ENCODE measurements at places on chromosomes 4 and X.

DNA sequence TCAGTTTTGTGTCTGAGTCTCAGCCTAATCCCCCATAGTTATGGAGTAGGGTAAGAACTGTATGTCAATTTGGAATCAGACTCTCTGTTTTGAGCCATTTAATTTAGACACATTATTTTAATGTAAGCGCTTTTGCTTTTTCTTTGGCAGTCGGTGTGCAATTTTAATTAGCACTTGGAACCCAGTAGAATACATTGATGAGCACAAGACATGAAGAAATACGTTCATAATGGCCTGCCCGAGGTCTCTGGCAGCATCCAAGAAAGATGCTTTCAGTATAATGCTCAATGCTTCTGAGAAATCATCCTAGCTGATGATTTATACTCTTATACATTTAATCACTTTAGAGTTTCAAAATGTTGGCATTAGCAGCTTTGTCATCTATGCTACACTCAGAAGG lies 8.9 kb upstream of the TAPT1 start:
- DNase-seq = no peak

DNA sequence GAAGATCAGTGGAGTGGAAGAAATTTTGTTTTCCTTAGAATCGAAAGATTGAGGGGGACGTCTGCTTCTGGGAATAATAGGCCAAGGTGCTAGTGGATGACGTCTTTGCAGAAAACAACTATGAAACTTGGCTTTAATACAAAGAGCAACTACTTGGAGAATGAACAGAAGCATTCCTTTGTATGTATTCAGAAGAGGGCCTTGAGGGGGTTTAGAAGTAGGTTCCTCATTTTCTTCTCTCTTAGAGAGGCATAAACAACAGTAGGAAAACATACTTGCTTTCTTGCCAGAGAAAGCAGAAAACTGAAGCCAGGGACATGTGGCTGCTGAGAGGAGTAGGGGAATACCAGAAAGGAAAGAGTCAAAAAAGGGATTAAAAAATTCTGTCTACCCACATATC lies 167.8 kb downstream of the ZNF330 start:
- DNase-seq = no peak

- DNase-seq = no peak
Measured at GRCh38 chr4:3530051-3530450, 2.2 kb downstream of the LRPAP1 start.

GRCh38 chr4:168562041-168562571 lies 65.3 kb downstream of the PALLD start:
- DNase-seq = no peak

GRCh38 chrX:15816886-15817285 lies 26.6 kb downstream of the ZRSR2 start:
- DNase-seq = peak; percentile 35

DNA sequence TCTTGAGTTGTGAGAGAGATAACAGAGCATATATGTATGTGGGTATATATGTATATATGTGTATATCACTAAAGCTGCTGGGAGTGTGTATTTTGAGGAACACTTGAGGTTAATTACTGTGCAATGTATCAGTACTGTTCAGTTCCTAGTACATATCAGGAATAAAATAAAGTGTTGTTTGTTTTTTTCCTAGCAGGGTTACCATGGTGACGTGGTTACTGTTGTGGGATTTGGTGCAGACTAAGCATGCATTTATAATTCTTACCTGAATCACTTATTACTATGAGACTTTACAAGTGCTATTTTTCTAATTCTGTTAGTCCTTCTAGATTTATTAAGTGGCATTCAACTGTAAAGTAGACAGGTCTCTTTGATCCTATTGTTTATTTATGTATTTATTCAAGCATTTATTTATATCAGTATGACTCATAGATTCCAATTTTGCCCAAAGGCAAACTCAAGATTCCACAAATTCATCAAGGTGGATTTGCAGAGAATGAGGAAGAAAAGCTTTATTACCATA lies 26.9 kb upstream of the BEX4 start:
- DNase-seq = no peak

DNA sequence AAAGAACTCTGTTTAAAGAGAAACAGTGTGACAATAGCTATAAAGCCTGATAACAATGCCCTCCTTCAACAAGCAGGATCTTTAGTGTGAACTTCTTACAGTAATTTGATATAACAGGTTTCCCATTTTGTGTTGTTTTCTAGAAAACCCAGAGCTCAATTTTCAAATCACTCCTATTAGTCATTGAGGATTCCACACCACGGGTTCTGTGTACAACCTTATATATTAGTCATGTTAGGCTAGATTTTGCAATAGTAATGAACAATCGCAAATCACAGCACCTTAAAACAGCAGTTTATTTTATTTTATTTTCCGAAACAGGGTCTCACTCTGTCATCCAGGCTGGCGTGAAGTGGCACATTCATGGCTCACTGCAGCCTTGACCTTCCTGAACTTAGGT lies 1020.9 kb upstream of the INTU start:
- DNase-seq = no peak

GRCh38 chr4:143700046-143700415 lies 444 bp downstream of the FREM3 start:
- DNase-seq = no peak

- DNase-seq = no peak
Measured at GRCh38 chr4:158051401-158052235, 121.2 kb downstream of the GASK1B start.

- no peak for DNase-seq
Measured at GRCh38 chr4:94689155-94689860, 68.4 kb upstream of the BMPR1B start.

- no peak for DNase-seq
Measured at GRCh38 chrX:55818673-55819375, 101.3 kb downstream of the RRAGB start.

DNA sequence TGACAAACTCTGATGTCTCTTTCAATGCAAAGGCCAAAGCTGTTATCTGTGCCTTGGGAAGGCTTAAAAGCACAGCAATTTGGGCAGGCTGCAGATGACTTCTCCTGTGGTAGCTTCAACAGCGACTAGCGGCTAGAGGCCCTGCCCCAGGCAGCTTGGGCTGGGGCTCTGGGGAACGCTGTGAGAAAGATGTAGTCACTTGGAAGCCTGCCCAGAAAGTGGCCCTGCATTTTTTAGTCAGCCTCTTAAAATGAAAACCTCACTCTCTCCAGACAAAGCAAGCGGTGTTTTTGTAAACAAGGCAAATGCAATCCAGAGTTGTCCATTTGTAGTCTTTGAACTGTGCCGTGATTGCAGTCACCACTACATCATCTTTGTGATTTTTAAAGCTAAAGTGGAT lies 27.5 kb downstream of the PCYT1B start:
- DNase-seq = peak; percentile 47

DNA sequence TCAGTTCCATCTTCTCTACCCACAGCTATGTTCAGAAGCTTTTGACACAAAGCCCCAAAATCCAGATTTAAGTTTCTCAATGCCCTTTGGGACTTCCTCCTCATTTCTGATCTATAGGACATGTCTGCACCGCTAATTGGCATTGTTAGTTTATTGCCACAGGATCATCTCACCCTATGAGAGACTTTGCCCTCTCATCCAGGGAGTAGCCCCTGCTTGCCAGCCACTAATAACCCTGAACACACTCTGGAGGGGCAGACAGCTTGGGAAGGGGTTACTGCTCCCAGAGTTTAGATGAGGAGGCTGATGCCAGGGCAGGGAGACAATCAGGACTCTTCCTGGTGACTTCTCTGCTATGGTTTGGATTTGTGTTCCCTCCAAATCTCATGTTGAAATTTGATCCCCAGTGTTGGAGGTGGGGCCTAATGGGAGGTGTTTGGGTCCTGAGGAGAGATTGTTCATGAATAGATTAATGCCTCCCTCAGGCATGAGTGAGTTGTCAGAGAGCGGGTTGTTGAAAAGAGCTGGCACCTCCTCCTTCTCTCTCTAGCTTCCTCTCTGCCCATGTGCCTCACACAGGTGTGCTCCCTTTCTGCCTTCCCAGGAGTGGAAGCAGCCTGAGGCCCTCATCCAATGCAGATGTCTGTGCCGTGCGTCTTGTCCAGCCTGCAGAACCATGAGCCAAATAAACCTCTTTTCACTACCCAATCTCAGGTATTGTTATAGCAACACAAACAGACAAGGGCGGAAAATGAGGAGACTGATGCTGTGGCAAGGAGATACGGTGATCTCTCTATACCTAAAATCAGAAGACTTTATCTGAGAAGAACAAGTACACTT lies 3.6 kb upstream of the SCARB2 start:
- DNase-seq = no peak

GRCh38 chr4:166518776-166519175 lies 645.7 kb downstream of the TLL1 start:
- no peak for DNase-seq

GRCh38 chr4:139786494-139787354 lies 121.1 kb downstream of the MGST2 start:
- no peak for DNase-seq

DNA sequence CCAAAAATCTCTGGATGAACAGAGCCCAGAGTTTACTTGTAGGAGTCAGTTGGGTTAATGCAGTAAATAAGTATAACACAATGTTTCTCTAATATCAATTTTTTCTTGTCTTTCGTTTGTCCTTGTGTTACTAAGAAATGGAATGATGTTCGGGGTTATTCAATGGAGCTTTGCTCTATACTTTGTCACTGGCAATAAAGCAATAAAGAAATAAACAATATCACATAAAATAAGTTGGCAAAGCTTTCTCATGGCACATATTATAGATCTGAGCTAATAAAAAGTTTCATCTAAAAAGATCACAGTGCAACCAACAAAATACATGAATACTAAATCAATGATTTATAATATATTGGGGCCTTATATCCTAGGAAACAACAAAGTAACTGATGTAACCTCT lies 32.7 kb downstream of the INPP4B start:
- no peak for DNase-seq

DNA sequence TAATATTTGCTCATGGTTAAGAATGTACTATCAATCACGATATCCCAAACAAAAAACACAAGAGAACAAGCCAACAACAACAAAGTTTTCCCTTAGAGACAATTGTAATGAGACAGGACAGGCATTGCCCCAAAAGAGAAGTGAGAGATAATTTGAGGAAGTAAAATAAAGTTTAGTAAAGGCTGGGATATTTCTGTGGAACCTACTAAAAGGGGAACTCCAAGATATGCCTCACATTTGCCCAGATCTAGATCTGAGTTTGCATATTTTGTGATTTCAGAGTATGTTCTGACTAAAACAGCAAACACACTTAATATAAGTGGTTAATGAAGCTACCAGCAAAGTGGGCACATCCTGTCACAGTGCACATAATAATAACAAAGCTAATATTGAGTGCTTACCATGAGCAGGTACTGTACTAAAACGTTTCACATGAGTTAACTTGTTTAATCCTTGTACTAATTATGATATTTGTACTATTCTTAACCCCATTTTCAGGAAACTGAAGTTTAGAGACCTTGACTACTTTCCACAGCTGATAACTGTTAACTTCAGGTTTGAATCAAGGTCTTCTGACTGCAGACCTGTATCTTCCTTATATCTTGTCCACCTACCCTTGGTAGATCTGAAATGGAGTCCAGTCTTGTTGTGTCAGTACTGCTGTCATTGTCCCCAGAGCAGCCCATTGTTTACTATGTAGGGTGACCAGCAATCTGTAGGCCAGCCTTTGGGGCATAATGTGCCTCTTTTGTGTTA lies 26.0 kb upstream of the BMP2K start:
- no peak for DNase-seq

- DNase-seq = no peak
Measured at GRCh38 chr4:5260121-5260520, 208.8 kb downstream of the STK32B start.

DNA sequence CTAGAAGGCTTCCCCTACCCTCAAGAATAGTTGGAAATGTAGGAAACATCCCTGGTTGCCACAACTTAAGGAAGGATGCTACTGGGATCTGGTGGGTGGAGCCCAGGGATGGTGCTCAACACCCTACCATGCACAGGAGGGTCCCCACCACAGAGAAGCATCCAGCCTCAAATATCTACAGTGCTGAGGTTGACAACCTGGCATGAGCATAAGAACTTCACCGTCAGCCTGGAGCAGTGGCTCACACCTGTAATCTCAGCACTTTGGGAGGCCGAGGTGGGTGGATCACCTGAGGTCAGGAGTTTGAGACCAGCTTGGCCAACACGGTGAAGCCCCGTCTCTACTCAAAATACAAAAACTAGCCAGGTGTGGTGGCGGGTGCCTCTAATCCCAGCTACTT lies 24.0 kb upstream of the ASMTL start:
- DNase-seq = no peak

- DNase-seq = peak; percentile 75
Measured at GRCh38 chrX:39859991-39860861, 237.5 kb downstream of the BCOR start.

DNA sequence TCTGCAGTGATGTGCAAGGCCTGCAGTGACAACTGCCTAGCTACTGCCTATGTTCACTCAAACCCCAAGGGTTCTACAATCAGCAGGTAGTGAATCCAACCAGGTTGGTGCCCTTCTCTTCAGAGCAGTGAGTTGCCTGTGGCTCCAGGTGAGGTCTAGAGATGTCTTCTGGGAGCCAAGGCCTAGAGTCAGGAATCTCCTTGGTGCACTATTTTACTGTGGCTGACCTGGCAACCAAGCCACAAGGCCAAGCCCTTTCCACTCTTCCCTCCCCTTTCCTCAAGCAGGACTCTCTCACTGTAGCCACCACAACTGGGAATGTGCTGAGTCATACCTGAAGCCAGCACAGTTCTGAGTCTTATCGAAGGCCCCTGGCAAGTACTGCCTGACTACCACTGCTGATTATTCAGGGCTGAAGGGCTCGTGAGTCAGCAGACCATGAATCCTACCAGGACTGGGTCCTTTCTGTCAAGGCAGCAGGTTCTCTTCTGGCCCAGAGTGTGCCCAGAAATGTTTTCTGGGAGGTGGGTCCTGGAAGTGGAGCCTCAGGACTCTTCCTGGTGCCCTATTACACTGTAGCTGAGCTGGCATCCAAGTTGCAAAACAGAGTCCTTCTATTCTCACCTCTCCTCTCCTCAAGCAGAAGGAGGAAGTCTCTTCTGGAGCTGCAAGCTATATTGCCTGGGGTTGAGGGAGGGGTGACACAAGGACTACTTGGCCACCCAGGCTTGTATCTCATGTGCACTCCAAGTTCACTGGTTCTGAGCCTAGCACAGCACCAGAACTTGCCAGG lies 111.6 kb downstream of the BTC start:
- peak; percentile 49 for DNase-seq
